ENCODE measurements at places on chromosomes 12 and 14. TPM values are rescaled to one million over a fixed set of nuclear protein-coding genes. Genes with fewer than 3 reads are reported as not detected.

DNA sequence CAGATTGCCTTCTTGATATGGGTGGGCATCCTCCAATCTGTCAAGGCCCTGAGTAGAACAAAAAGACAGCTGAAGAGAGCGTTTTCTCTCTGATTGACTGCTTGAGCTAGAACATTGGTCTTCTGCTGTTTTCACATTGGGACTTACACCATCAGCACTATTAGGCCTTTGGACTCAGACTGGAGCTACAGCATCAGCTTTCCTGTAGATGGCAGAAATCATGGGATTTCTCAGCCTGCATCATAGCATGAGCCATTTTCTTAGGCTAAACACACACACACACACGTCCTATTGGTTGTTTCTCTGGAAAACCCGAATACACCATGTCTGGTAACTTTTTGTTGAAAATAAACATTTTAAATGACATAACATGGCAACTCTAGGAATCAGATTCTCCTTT, 15.8 kb upstream of the PPM1A start:
- no peak for DNase-seq

GRCh38 chr12:5197131-5197530, 153.5 kb downstream of the KCNA5 start:
- no peak for DNase-seq

GRCh38 chr14:50425816-50426215, 29.1 kb upstream of the CDKL1 start:
- no peak for DNase-seq

- no peak for DNase-seq
Observed at GRCh38 chr12:110548678-110549077, 34.4 kb downstream of the PPTC7 start.

DNA sequence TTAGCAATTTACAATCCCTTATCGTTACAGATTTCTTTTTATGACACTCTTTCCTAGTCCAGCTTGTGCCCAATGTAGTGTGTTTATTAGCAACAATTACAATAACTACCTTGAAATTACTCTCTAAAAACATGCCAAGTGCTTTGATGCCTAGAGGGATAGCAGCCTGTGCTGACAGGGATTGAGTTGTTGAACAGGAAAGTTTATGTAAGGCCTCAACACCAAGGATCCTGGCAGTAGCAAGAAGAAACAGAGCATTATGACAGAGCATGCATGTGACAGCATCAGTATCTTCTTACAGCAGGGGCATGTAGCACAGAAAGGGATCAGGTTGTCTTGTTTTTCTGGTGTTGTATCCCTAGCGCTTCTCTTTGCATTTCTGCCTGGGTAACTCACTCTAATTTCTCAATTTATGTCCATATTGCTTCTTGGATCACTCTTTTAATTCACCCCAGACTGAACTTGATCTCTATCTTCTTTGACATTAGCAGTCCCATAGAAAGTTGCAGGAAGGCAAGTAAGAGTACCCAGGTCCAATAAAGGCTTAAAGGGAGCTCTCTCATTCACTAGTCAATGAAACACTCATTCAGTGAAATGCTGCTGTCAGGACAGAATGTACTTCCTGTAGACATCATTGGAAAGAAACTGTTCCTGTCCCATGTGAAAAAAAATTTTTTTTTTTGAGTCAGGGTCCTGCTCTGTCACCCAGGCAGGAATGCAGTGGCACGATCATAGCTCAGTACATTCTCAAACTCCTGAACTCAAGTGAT, 220.0 kb upstream of the GRIP1 start:
- DNase-seq, result no peak

DNA sequence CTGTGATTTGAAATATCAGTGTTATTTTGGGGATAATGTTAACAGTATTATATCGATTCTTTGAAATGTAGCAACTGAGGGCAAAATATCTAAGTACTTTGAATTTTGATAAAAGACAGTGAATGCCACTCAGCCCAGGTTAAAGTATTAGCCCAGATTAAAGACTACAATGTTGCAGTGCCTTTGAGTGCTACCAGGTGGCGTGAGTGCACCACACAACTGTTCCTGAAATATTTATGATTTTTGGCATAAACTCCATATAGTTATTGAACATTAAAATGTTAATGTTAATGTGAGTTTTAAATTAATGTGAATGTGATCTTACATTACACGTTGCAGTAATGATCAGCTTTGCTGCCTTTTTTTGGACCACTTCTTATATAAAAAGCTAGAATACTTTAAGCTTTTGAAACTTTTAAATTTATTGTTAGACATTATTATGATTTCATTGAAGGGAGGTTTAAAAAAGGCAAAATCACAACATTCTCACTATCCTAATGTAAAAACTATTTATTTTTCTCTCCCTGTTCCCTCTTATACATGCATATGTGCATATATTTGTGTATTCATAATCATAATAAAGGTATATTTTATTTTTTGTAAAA, 22.5 kb downstream of the MRPS35 start:
- DNase-seq, result no peak

GRCh38 chr12:94208622-94208966, 60.2 kb downstream of the PLXNC1 start:
- no peak for DNase-seq

CLEC2B gene
- 1.4 TPM for total RNA-seq

FAM186B gene
- total RNA-seq, result 1.2 TPM

Measured in left lobe of liver (tissue), 2 donors.